Stimulated activated naive B cell treated with anti-CD40 and anti-IgM and Interleukin-4, amounts not matched to agents 10 μg/mL and 1 μg/mL and 100 μg/mL, for 72 hours (primary cell): ENCODE measurements at places on chromosomes 12 and 14.

DNA sequence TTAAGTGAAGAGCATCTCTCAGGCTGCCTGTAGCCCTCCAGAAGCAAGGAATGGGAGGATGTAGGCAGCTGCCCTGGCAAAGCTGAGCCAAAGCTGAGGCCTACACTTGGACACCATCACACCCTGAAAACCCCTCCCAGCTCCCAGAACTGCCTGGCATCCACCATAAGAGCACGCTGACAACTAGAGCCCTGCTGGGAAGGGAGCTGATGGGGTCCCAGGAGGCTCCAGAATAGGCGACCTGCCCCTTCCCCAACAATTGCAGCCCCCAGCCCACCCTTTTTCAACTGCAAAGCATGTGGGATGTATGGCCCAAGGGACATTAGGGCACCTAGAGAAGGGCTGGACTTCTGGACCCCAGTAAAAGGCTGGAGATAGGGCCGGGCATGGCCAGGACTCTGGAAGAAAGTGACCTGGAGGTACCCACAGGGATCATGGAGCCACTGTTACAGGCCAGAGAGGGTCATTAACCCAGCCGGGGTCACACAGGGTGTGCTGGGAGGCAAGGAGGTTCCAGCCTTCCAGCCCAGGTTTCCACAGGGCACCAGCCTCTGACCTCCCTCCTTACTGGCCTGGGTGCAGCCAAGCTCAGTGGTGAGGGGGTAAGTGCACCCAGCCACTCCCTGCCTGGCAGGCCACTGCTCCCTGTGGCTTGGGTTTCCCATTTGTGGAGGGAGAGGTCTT lies 27.8 kb downstream of the FAM222A start:
- DNase-seq: no peak

DNA sequence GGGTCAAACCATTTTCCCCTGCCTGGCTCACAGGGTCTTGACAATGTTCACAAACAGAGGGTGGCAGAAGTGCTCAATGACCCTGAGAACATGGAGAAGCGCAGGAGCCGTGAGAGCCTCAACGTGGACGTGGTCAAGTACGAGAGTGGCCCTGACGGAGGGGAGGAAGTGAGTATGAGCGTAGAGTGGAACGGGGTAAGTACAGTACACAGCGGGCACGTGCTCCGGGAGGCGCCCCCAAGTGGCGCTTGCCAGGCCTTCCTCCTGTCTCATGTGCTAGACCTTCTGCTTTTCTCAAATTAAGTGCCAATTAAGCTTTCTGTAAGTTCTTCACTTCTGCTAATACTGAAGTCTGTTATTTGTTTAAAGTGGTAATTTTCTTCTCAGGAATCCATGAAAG lies 35.9 kb downstream of the XRCC3 start:
- peak; percentile 50 for DNase-seq

- no peak for DNase-seq
Measured at GRCh38 chr14:79420725-79421124, 790.6 kb downstream of the DIO2 start.

DNA sequence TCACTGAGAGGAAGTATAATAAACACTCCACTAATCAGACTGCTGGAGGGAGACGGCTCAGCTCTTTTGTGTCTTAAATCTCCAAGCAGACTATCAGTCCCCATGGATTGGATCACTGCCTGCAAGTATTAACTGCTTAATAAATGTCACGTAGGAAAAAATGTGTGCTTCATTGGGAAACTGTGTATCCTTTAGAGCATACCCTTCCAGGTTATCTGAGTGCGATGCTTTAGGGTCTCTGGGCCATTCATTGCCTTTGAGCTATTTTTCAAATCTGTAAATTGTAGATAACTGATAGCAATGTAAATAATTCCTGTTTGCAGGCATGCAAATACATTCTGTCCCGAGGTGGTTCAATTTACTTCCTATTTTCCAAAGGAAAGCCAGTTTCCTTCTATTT lies 45.0 kb upstream of the VASH1 start:
- no peak for DNase-seq

GRCh38 chr14:74415115-74415437 lies 10.9 kb downstream of the SYNDIG1L start:
- DNase-seq: no peak

GRCh38 chr12:14577344-14577743 lies 9.7 kb upstream of the PLBD1 start:
- no peak for DNase-seq

DNA sequence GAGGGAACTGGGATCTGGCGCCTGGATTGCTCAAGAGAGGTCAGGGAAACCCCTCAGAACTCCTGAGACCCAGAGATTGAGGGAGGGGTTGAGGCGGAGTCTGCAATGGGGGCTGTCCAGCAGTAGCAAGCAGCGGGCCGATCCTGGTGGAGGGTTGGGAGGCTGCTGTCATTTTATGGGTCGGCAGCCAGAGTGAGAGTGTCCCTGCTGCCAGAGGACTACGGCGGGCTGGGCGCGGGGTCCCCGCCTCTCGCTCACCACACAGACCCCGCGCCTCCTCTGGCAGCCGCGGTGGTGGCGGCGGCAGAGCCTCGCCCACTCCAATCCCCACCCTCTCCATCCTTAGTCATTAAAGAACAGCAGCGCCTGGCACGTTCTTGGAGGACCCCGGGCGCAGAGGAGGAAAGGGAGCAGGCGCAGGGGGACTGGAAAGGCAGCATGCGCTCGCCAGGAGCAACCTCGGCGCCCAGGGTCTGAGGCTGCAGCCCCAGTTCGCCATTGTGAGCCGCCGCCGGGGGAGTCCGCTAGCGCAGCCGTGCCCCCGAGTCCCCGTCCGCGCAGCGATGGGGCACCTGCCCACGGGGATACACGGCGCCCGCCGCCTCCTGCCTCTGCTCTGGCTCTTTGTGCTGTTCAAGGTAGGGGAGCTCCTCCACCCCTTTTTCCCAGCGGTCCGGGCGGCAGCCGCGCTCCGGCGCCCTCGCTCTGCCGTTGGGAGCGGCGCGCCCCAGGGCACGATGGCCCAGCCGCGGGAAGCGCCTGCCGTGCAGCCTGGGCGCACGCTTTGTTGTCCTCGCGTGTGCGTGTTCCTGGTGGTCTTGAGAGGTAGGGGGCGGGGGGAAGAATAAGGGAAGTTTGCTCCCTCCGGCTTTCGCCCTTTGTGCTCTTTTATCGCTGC lies at the start of gene PTPRO:
TSS of gene PTPRO (plus strand) at position 345 of the 898 bp plus-strand sequence.
- no peak for DNase-seq

GRCh38 chr12:57839996-57840395 lies 6.5 kb downstream of the CTDSP2 start:
- no peak for DNase-seq

GRCh38 chr14:73457041-73457923 lies 1.1 kb downstream of the NUMB start:
- DNase-seq: no peak

- DNase-seq: peak; percentile 75
Measured at GRCh38 chr12:104569346-104570173, 112.8 kb downstream of the CHST11 start.

DNA sequence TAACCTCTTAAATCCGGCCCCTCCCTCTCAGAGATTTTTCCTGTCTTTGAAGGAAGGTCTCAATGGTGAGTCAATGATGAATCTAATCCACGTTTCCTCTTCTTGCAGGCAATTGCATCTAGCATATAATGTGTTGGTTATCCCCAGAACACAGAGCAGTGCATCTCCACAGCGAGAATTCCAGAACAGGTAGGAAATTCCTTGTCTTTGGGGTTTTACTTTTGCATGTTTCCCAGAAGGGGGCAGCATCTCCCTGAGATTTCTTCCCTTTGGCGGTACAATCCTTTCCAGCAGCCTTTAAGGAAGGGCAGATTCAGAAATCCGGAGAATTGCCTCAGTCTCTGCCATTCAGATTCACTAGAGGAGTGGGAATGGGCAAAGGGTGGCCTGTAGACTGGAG lies 128.0 kb downstream of the KCNA5 start:
- DNase-seq: no peak

DNA sequence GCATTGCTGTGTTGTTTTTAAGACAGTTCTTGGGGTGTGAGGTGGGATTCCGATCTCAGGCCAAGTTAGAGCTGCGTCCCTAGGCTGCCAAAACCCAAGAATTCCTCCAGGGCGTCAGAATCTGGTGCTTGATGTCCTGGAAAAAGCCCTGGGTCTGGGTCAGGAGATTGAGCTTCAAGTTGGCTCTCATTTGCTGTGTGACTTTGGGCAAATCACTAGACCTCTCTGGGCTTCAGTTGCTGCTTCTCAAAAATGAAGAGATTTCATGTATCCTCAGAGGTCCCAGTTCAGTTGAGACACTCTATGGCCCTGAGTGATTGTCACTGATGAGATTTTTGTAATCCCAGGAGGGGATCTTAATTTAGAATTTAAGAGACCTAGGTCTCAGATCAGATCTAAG lies 1.9 kb downstream of the WSCD2 start:
- no peak for DNase-seq

GRCh38 chr12:87815771-87816585 lies 213.2 kb downstream of the C12orf50 start:
- DNase-seq: no peak

- peak; percentile 66 for DNase-seq
Measured at GRCh38 chr12:8493084-8493483, 20.2 kb upstream of the CLEC4D start.

DNA sequence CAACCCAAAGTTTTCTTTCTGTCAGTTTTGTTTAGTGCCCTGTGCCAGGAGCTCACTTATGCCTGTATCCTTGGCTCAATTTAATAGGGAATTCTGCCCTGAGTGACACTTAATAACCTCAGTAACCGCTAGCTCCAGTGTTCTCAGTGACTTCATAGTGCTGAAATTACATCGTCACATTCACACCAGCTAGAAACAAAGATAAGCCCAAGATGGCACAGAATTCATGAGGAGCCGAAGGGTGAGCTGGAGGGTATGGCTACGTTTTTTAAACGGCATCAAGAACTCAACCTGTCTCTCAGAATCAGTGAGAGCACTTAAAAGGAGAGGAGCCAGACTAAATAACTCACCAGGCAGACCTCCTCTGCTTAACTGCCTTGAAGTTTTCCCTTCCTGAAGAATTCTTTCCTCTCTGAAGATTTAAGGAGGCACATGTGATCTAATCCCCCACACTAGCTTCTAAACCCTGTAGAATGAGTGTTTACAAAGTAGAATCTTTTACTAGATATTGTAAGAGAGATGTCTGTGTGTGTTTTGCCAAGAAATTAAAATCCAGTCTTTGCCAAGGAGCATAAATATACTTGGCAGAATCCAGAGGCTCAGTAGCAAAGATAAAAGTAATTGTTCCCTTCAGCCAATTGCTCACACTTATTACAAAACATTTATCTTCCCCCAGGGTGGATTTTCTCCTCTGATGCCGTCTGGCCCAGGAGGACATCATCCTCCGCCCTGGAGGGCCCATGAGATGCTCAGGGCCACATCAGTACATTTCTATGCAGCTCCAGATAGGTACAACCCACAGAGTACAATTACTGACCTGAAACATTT lies 37.3 kb downstream of the PTGER2 start:
- DNase-seq: no peak

GRCh38 chr14:95668235-95668772 lies 17.9 kb upstream of the TCL1B start:
- DNase-seq: no peak

DNA sequence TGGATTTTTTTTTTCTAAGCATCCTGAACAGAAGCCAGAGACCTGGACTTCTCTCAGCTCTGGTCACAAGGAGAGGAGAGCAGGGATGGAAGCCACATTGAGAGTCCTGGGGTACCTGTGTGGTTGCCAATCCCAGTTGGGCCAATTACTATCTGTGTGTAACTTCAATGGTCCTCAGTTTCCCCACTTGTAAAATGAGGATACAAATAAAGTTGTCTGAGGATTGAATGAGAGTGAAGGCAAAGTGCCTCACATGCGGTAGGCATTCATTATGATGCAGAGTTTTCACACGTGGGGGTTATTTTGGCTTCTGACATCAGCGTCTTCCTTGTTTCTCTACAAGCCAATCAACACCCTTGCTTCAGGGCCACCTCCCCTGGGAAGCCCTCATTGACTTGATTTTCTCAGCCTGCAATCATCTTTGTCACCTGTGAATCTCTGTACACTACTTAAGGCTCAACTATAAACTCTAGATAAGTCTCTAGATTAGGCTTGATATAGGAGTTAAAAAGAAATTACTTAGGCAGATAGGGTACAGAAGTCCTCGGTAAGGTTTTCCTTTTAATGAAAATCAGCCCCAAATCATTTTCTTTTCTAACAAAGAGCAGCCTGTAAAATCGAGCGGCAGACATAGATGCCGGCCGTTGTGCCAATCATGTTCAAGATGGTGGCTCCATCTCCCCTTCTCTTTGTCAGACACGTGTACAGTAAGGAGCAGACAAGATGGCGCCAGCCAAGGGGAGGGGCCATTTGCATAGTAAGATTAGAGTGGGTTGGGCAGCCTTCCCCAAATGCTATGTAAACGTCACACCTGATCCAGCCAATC lies 37.8 kb upstream of the FICD start:
- no peak for DNase-seq

- no peak for DNase-seq
Measured at GRCh38 chr12:124564232-124564958, 3.0 kb downstream of the NCOR2 start.

DNA sequence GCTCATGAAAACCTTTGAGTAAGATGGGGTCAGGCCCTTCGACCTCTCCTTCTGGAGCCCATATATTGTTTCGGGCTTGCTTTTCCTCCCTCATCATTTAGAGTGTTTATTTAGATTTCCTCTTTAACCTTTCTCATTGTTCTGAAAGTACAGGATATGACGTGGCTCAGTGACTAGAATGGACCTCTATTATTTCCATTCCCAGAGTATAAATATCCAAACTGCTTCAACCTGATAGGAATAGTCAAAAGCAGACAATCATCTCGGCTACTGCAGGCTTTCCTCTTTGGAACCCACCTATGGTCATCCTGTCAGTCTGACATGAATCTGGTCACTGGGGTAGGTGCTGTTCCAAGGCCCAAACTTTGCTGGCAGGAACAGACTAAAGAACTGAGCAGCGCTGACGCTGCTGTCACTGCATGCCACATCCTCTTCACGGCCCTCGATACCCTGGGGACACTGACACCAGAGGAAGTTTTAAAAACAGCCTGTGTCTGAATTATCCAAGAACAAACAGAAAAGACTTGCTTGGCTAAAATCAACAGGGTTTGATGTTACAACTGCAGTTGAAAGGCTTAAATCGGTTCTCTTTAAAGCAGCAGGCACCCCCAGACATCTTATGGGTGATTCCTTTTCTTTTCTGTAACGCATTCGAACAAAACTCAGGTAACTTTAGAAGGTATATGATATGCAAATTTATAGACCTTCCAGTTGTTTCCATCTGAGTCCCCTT lies 5.0 kb upstream of the DDX47 start:
- peak; percentile 71 for DNase-seq
